ENCODE measurements at places on chromosomes 3 and 15.
A peak's percentile ranks its signal among the peaks of the same experiment; 100 is the strongest.

DNA sequence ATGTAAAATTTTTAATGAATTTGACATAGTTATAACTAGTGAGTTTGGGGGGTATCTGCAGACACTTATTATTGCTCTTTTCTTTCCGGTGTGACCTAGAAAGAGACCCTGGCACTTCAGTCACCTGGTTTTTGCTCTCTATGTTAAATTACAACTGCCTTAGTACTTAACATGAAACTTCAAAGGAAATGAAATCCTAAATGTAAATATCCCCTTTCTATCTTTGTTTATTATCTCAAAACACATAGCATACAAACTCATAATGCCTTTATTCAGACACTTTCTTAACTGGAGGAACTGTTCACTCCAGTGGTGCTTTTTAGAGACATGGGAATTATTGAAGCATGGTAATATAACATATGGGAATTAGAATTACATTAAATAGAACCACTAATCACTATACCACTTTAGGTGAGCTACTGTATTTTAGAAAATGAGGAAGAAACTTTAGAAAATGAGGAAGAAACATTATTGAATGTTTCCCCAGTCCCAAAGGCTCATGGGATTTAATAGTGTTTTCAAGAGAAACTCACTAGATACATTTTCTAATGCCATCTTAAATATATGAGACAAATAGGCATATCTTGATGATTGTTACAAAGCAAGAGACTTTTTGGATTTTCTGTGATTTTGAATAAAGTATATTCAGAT, 119.5 kb upstream of the MLF1 start:
- no peak for DNase-seq

DNA sequence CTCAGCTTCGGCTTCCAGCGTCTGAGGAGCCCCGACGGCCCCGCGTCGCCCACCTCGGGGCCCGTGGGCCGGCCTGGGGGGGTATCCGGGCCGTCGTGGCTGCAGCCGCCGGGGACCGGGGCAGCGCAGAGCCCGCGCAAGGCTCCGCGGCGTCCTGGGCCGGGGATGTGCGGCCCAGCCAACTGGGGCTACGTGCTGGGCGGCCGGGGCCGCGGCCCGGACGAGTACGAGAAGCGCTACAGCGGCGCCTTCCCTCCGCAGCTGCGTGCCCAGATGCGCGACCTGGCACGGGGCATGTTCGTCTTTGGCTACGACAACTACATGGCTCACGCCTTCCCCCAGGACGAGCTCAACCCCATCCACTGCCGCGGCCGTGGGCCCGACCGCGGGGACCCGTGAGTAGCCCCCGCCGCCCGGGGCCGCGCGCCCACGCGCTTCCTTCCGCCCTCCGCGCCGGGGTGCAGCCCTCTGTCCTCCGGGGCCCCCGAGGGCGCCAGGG, 462 bp downstream of the EDEM1 start:
- DNase-seq, result no peak

DNA sequence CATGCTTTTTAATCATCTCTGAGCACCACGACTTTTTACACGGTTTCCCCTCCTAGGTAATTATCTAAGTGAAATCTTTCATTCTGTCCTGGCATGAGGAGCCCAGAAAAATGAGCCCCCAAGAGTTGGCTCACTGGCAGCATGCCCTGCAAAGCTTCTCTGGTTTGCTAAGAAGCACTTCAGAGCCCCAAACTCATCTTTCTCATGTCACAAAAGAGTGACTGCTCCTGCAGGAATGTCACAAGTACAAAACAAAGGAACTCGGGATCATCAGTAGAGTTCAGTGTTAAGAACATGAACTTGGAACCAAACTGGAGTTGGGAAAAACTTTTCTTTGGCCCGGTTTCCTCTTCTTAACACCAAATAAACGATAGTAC, 123.9 kb downstream of the FOXB1 start:
- no peak for DNase-seq

DNA sequence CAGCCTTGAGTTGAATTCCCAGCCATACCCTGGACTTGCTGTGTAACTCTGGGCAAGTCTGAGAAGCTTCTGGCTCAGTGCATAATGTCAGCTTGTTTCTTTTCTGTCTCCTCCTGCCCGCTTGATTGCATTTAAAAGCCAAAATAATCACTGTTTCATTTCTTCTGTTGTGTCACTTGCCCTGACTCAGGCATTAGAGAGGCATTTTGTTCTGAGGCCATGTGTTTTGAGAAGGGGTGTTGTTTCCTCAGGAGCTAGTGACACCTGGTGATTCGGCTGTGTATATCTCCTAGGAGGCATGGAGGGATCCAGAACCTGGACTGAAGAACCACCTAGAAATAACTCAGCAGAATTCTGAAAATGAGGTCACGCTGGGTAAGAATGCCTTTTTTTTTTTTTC, 16.0 kb downstream of the WDR73 start:
- no peak for DNase-seq

- no peak for DNase-seq
Observed at GRCh38 chr15:66131831-66132230, 121.7 kb downstream of the MEGF11 start.

- DNase-seq, result no peak
Observed at GRCh38 chr15:34239151-34239808, 14.5 kb downstream of the EMC4 start.

DNA sequence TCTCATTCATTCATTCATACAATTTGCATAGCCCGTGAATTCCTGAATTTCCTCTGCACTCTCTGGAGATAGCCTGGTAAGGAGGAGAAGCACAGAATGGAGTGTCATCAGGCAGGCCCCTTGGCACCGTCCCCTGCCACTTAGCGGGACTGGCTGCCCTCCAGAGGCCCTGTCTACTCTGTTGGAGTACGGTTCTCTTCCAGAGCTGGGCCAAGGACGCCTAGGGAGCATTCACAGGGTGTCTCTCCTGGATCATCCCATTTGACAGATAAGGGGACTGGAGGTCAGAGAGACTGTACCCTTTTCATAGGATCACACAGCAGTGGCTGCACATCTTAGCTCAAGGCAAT, 48.0 kb downstream of the PTH1R start:
- DNase-seq, result no peak

DNA sequence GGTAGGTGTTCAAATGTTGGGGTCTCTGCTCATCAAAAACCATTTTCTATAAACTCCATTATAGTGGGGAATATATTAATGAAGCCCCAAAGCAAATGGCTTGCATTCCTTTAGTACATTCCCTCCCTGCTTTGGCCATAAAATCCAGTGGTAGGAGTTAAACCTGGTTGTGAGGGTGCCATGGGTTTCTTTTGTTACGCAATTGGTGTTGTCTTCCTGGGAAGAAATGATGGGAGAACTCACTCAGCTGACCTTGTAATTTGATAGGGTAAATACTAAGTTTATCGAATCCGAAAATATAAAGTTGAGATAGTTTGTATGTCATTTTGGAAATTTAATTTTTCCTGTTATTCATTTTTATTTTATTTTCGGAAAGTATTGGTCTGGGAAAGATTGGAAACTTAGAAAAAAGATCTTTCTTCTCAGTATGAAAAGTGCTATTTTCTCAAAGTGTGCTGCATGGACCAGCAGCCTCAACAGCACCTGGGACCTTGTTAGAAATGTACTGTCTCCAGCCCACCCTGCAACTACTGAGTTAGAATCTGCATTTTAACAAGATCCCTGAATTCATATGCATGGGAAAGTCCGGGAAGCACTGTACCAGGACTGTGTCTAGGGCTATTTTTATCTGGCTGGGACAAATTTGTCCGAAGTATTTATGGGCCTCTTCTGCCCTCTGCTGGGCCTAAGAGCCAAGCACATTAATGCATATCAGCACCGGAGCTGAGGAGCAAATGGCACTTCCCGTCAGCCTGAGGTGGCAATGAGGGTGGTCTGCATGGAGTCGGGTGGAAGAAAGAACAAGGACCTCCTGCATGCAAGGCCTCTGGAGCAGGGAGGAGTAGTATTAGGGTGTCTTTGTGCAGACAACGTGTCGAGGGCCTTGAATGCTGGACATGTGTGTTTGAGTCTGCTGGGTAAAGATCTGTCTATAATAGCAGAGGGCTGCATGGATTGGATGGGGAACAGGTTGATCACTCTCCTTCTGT, 54.7 kb downstream of the FAM81A start:
- DNase-seq, result peak; percentile 36

DNA sequence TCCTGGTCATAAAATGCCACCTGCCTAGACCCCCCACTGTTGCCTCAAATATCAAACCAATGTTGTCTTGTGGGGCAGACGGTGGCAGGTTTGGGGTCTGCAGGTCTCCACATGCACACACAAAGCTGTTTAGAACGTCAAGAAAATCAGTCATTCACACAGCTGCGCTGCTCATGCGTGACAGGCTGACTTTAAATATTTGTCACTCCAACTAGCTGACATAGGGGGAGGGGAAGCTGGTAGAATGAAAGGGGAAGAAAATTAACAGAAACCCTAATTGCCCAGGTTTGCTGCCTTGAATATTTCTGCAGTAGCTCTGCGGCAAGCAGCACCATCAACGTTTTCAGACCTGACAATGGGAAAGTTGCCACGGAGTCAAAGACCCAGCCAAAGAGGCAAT, 201.8 kb downstream of the ABHD5 start:
- DNase-seq, result peak; percentile 34

DNA sequence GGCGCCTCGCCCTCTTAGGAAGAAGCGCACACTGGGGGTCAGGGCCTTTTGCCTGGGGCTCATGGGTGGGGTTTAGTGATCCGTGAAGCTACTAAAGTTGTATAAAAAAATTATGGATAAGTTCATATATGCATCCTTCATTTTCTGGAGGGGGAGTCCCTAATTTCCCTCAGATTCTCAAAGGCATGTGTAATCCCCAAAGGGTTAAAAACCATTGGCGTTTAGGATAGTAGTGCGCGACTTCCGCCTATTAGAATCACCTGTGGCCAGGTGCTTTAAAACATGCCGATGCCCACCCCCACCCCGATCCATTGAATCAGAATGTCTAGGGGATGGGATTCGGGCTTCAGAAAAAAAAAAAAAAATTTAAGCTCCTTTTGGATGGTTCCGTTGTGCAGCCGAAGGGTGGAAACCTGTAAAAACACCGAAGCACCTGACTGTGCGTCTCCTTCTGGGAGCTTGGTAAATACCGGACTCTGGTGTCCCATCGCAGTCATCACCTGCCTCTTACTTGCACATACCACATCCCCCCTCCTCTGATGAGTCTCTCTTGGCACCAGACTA, 570 bp downstream of the APH1B start:
- no peak for DNase-seq

DNA sequence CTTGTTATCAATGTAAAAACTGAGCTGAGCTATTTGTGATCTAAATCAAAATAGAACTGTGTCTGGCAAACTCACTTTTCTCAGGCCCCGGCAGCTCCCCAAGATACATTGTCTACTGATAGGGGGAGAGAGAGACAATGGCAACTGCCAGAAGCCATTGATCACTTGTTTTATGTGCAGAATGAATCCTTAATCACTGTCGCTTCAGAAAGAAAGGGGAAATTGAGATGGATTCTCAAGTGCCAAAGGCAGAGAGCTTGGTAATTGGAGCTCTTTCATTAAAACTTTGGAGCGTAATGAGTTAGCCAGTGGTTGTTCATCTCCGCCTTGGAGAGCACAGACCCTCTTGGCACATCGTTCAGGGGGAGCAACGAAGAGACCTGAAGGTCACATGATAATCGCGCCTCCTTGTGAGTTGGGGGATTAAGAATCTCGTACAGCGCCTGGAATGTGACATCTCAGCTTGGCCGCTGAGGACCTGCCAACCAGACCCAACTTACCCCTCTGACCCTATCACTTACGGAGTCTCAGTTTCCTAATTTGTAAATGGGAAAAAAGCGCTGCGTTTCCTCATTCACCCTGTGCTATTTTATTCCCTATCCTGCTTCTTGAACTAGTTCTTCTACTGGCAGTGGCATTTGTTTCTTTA, 252.8 kb downstream of the VPS13C start:
- no peak for DNase-seq

GRCh38 chr3:125151916-125152315, 60.6 kb downstream of the SLC12A8 start:
- DNase-seq, result no peak

Measured in NCI-H1417 treated with DMSO at 0.1 percent for 48 hours (cell line).